ENCODE measurements at places on chromosomes 1 and 21.

- no peak for DNase-seq
Observed at GRCh38 chr1:199057322-199057721, 418.5 kb downstream of the PTPRC start.

DNA sequence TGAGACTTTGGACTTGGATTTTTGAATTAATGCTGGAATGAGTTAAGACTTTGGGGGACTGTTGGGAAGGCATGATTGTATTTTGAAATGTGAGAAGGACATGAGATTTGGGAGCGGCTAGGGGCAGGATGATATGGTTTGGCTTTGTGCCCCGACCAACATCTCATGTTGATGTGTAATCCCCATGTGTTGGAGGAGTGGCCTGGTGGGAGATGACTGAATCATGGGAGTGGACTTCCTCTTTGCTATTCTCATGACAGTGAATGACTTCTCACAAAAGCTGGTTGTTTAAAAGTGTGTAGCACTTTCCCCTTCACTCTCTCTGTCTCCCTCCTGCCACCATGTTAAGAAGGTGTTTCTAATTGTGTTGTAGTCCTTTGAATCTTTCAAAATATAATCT lies 9.3 kb upstream of the PHGDH start:
- peak; percentile 85 for DNase-seq

- peak; percentile 61 for DNase-seq
Observed at GRCh38 chr1:202807926-202808757, at the start of gene KDM5B. Gene KDM5B, minus strand, starts transcription at chr1:202808421. Its CDS starts 116 bp downstream, at chr1:202808305.

GRCh38 chr1:203228670-203229069 lies 803 bp downstream of the CHIT1 start:
- no peak for DNase-seq

DNA sequence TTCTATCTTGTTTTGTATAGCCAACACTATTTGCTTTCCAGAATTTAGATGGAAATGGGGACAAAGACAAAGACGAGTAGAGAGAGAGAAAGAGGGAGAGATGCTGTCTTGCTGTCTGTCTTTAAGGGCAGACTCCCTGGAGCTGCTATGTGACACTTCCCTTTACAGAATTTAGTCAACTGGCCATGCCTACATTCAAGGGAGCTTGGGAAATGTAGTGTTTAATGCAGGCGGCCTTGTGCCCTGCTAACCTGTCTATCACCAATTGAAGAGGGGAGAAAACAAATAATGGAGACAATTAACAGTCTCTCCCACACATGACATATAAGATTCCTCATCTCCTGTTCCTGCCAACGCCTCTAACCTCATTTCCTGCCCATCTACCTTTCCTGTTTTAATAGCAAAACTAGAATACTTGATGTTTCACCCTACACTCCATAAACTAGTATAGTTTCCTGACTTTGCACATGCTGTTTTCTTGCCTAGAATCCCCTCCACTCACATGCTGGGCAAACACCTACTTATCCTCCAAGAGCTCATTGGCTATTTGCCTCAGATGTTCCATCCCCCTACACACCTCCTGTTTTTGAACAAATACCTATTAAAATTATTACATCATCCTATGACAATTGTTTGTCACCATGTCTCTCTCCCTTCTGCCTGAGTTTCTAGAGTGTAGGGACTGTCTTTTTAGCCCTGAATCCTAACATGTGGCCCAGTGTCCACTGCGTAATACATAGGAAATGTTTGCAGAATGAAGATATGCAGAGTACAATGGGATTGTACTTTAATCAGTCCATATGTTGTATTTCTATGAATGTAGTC lies 117.2 kb downstream of the SLC25A24 start:
- DNase-seq, result peak; percentile 14

GRCh38 chr21:36508948-36509347 lies 29.0 kb upstream of the CLDN14 start:
- no peak for DNase-seq

GRCh38 chr1:42221456-42221855 lies 56.9 kb upstream of the GUCA2A start:
- DNase-seq, result no peak

DNA sequence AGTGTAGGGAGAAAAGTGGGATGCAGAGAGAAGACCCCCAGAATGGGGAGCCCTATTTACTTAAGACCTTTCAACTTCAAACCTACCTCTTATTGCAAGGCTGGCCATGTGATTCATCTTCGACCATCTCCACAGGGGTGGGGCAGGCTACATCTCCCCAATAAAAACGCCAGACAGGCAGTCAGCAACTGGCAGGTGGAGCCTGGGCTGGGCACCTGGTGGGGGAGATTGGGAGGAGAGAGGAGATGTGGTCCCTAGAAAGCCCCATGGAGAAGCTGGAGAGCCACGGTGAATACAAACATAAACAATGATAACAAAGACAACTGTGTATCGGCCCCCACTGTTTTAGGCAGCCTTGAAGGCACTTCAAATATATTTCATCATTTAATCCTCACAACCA lies 336.7 kb upstream of the PROX1 start:
- DNase-seq, result no peak

GRCh38 chr1:10939654-10940450 lies 72.6 kb upstream of the TARDBP start:
- peak; percentile 21 for DNase-seq

DNA sequence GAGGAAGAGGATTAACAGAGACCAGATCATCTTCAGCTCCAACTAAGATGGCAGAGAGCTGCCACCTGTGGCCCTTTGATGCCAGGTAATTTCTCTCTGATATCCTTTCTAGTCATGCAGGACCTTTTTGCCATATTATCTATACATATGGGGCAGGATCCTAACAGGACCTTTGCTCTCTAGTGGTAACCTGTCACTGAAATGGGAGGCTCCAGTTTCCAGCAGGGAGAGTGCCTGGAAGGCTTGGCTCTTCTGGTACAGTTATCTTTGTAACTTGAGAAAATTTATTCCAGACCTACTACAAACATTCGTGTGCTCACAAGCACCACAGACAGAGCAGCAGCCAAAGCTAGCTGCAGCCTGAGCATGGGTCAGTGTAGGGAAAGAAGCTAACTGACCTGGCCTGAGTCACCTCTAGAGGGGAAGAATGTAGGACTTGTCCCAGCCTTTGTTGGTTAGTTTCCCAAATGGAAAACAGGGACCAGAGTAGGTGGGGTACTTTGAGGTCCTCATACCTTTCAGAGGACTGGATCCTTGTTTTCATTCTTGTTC lies 86.5 kb upstream of the MACF1 start:
- no peak for DNase-seq

DNA sequence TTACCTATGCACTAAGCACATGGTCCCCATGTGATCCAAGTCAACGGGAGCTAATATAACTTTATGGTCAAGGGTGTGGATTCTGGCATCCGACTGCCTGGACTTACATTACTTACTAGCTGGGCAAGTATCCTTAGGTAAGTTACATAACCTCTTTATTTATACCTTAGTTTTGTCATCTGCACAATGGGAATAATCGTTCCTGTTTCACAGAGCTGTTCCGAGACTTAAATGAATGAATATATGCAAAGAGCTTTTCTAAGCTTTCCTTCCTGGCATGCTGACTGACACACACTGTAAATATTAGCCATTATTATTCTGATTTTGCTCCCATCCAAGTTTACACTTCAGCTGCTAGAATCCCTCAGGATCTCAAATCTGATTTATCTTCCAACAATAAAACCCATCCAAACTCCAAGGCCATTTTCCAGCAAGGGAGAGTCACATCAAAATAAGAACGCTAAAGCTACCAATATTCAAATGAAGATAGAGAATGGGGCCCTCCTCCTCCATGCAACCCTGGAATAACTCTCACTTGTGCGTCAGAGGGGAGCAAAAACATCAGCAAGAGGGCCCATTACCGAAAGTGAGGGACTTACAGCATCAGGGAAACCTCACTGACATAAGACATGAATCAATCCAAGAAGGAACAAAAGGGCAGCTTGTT lies 115.6 kb upstream of the KAZN start:
- DNase-seq, result no peak

DNA sequence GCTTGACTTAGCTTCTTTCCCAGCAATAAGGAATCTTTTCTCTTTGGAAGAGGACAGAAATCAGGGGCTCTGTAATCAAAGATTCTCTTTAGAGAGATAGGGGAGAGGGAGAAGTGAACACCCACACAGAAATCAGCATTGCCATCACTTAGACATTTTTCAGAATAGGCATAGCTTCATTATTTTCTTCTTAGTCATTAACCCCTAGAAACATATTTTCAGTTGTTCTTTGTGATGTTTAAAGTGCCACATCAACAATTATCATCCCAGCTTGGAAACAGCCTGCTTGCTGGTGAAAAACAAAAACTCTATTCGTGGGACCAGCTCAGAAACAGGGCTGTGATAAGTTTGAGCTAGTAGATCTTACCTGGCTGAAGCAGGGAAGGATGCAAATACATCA lies 88.3 kb upstream of the SLC44A3 start:
- no peak for DNase-seq

DNA sequence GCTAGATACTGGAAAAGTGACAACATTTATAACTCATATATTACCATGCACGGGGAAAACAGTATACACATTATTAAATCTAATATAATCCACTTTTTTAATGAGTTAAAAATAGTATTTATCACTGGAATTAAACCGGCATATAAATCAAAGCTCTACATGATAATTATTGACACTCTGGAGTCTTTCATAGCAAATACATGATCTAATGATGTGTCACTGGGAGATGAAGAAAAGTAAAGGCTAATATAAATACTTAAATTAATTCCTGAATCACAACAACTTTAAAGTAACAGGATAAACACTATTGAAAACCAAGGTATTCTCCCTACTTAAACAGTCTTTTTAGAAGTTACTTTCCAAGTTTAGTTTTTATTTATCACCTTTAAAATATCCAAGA lies 52.4 kb upstream of the ASPM start:
- DNase-seq, result no peak

GRCh38 chr1:33219886-33220661 lies 36.2 kb upstream of the ZNF362 start:
- no peak for DNase-seq

DNA sequence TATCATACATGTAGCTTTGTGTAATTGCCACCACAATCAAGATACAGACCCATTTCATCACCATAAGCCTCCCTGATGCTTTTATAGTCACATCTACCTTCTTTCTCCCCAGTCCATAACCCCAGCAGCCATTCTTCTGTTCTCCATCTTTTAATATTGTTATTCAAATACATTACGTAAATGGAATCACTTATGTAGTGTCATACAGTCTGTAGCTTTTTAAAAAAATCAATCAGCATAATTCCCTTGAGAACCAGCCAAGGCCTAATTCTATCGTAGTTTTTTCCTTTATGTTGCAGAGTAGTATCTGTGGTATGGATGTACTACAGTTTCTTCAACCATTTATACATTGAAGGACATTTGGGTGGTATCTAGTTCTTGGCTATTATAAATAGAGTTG lies 31.6 kb upstream of the WDR26 start:
- DNase-seq, result no peak

DNA sequence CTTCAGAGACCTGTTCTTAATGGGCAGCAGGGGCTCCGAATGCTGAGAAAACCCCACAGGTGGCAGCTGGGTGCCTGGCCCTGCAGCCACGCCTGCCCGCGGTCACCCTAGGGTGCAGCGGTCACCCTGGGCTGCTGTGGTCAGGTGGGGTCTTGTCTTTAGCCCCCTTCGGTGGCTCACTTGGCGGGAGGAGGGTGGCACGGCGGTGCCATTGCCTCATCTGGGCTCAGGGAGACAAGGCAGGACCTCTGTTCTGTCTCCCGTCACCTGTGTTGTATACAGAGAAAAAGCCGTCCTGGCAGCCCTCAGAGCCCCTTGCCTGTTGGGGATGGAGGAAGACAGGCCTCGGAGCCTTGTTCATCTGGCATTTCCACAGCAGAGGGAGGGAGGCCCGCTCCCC lies 69.5 kb upstream of the TRAPPC10 start:
- DNase-seq, result no peak

GRCh38 chr1:227268943-227269342 lies 49.3 kb downstream of the CDC42BPA start:
- DNase-seq, result no peak

GRCh38 chr21:44466351-44466954 lies 11.1 kb downstream of the LRRC3 start:
- DNase-seq, result no peak

GRCh38 chr1:68107771-68108170 lies 57.3 kb upstream of the DIRAS3 start:
- no peak for DNase-seq

- no peak for DNase-seq
Observed at GRCh38 chr1:71324671-71325267, 243.9 kb upstream of the ZRANB2 start.

GRCh38 chr21:44742418-44743153 lies 31.2 kb upstream of the TSPEAR start:
- DNase-seq, result no peak

- no peak for DNase-seq
Observed at GRCh38 chr1:58249388-58249736, 297.2 kb downstream of the OMA1 start.

DNA sequence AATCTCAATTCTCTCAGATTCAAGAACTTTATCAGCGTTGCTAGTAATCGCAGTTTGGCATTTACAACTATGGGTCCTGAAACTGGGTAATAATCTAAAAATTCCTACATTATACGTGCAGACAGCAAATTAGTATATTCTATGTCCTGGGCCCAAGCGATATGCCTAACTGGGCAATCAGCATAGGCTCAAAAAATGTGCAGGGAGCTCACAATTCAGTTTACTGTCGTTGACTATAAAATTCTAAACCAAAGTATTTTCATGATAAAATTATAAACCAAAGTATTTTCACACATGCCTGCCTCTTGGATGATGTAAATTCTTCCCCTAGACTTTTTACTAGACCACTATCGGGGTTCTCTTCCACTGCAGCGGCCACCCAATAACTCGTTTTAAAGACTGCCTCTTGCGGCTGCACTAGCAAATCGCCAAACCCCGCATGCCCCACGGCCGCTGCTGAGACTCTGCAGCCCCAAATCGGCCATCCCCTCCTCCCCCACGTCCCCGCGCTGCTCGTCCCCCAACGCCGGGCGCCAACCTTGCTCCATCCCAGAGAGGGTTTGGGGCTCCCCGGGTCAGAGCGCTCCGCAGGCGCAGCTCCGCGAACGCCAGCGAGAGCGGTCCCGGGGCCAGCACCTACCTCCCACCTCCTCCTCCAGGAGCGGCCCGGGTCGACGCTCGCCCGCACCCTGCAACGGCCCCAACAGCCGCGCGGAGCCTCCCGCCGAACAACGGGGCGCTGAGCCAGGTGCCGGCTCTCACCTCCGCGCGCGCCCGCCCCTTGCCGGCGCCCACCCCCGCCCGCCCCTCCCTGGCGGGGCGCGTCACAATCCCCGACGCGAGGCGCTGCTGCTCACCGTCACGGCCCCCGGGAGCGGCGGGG lies 506 bp downstream of the SSX2IP start:
- DNase-seq, result peak; percentile 21

DNA sequence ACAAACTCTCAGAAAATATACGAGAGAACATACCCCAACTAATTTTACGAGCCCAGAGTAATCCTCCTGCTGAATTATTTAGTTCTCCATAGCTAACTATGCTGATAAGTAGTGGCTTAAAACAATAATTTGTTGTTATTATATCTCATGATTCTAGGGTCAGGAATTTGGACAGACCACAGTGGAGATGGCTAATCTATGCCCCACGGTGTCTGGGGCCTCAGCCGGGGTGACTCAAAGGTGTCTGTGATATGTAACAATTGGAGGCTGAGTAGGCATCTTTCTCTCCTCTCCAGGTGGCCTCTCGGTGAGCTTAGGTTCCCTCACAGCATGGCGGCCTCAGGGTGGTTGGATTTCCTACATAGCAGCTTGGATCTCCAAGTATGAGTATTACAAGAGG lies 35.4 kb upstream of the FOXO6 start:
- no peak for DNase-seq

- DNase-seq, result no peak
Observed at GRCh38 chr1:71610476-71610875, 529.6 kb upstream of the ZRANB2 start.

All from inflammatory macrophage (primary cell).